Left colon (tissue), 2 donors: ENCODE measurements at places on chromosomes 3 and 15.

DNA sequence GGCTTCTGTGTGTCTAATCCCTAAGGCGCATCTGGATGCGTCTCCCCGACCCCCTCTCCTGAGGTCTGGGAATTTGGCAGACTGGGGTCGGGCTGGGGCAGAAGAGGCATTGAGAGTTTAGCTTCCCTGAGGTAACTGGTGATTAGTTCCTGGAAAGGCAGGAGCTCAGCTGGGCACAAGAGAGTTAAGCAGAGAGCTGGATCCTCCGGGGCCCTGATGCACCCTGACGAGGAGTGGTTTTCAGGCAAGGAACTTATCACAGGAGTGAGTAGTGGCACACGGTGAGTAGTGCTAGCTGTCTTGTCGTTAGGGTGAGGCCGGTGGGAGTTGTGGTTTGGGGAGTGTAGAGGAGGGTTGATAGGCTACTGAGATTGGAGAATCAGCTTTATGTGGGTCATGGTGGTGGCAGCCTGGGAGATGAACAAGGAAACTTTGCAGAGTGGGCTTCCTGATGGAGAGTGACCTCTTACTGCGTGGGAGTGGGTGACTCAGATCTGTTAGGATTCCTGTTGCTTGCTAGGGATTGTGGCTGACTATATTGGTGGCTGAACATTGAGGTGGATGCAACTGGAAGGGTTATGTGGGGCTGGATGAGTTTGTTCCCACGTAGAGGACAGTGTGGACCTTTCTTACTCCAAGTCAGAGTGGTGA, 897 bp downstream of the RAD54L2 start:
- peak; percentile 21 for DNase-seq

DNA sequence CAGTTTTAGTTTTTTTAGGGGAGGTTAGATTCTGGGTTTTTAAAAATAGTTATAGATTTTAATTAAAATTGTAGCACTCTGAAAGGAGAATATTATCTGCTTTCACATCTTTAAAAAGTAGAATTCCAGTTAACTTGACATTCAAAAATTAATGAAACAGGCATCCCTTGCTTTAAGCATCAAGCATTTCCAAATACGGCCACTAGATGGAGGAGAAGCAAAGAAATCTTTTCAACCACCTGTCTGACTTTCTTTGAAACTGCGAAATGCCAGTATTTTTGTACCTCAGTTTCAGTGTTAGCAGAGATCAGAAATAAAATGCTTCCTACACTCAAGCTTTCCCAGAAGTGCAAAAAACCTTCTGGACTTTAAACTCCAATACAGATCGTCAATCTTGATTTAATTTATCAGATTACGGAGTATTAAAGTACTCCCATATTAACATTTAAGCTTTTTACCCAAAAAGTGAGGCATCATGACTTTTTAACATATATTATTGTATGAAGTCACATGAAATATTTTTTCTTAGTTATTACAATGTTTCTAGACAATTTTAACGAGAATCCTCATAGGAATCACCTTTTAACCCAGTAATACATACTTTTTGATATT, 153.3 kb downstream of the P3H2 start:
- DNase-seq: no peak

DNA sequence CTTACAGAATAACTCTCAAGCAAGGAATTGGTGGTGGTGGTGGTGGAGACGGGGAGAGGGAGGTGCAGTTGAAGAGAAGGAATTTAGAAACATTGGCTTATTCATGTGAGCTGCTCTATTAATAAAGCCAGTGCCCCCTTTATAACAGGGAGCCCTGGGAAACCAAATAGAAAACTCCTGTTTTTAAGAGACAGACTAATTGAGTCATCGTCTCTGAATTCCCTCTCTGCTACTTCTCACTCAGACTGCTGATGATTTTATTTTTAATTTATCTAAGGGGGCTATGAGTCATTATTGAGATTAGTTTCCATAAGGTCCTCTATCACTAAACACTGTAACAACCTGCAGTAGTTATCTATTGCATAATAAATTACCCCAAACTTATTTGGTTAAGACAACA, 145.9 kb upstream of the GALNT15 start:
- no peak for DNase-seq

GRCh38 chr15:60384053-60384452, 13.7 kb downstream of the ANXA2 start:
- no peak for DNase-seq
